ENCODE measurements at places on chromosomes 6 and 20.

DNA sequence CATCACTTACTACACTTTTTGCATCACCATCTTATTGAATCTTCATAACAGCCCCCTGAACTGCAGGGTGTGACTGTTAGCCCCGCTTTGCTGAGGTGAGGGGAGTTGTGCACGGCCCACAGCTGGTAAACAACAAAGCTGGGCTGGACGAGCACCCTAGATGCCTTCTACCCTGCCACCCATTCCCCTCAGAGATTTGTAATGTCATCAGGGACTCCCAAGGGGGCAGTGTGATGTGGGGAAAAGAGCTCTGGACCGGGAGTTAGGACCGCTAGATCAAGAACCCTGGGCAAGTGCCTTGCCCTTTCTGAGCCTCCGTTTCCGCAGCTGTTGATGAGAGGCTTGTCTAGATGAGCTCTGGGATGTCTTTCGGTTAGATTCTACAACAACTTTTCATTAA lies 20.9 kb downstream of the PKIG start:
- no peak for DNase-seq

- no peak for DNase-seq
Observed at GRCh38 chr6:48990739-48991138, 472.3 kb downstream of the MMUT start.

DNA sequence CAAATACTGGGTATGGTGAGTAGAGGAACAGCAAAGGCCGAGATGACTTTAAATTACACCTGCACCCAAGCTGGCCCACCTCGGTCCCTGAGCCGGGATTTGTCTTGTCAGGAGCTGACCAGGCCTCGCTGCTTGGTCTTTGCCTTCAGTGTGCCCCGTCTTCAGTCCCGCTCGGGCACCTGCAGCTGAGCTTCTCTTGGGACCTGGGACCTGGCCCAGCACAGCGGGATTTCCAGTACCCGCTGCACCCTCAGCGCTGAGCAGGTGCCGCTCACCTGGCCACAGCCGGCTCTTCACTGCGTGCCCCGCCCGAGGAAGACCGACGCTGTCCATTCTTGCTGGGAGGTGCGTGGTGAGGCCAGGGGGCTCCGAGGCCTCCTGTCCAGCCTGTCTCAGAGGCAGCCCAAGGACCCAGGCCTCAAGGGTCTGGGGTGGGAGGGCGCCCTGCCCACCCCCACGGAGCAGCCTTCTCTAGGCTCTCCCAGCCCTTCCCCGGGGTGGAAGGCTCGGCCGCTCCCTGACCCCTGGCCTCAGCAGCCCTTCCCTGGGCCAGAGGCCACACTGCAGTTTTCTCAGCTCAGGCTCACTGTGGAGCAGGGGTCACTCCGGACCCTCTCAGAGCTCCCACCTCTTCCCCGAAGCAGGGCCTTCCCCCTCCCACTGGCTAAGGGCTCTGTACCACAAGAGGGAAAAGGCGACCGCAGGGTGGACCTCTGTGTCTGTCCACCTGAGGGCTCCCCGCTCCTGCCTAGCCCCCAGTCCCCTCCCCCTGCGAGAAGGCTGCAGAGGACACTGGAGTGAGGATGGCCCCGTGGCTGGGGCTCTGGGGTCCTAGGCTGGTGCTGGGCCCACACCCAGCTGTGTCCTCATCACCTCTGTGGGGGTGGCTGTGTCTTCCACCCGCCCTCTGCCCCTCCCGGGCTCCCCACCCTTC lies 119.3 kb downstream of the RNASET2 start:
- no peak for DNase-seq

- no peak for DNase-seq
Observed at GRCh38 chr6:152091851-152092341, 284.4 kb downstream of the ESR1 start.

DNA sequence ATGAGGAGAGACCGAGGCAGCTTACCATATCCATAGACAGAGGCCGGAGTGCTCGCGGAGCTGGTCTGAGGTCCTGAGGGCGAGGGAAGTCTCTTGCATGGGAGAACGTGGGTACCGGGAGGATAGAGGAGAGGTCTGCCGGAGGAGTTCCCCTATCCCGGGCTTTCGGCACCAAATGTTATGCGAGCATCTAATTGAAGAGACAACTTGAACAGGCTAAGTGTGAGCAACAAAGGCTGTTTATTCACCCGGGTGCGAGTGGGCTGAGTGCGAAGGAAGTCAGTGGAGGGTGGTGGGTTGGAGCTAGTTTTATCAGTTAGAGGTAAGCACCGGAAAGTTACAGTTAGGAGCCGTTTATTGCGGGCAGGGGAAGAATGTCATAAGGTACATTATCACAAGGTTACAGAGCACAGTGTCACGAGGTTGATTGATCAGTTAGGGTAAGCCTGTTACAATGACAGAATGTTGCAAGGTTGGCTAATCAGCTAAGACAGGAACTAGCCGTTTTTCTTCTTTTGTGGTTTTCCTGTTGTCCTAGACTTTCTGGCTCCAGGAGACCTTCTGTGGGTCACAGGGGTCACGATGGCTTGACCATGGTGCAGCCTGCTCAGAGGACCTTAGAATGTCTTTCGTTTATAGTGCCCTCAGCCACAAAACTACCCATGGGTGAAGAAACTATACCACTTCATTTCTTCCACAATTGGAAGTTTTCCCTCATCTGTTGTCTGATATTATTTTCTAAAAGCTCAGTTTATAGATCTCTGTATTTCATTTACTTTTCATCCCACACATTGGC lies 746.0 kb upstream of the ADGRB3 start:
- no peak for DNase-seq

- DNase-seq: no peak
Observed at GRCh38 chr6:121652223-121652622, 216.8 kb downstream of the GJA1 start.

DNA sequence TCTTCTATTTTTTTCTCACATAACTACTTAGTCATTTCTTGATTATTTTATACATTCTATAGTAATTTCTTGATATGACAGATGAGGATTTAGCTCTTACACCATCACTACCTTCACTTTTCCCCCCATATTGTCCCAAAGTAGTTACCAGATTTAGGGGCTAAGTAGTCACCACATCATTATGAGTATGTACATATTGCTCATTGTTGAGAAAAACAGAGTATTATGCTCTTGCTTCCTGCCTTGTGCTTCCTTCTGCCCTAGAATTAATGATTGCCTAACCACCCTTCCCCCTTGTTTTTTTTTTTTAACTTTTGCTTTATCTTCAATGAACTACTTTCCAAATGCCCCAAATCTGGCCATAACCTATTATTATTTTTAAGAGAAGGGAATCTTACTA lies 6.8 kb upstream of the HLA-B start:
- no peak for DNase-seq

DNA sequence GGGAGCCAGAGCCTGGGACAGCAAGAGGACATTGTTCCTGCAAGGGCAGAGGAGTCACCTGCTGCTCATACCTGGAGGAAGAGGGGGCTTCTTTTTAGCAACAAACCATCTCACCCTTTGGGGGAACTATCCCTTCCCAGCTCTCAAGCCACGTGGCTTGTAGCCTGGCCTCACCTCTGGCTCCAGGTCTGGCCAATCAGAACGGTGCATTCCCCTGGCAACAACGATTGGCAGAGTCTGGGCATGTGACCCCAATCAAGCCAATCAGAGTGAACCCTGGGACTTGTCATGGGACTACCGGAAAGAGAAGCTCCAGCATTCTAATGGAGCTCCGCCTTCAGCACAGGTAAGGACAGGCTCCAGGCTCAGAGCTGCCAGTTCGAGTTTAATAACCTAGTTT lies 33.6 kb downstream of the KCNB1 start:
- no peak for DNase-seq

GRCh38 chr6:43495409-43495941 lies 14.7 kb downstream of the LRRC73 start:
- no peak for DNase-seq

Measured in left kidney (tissue), 8 donors.